Activated CD4-positive, CD25-positive, alpha-beta regulatory T cell treated with anti-CD3 and anti-CD28 coated beads, Interleukin-2, amount 50 U/mL, for 24 hours (primary cell): ENCODE measurements at places on chromosomes 16 and 17.

GRCh38 chr16:56336071-56336688 is 89.2 kb downstream of the AMFR start:
- ATAC-seq: no peak

DNA sequence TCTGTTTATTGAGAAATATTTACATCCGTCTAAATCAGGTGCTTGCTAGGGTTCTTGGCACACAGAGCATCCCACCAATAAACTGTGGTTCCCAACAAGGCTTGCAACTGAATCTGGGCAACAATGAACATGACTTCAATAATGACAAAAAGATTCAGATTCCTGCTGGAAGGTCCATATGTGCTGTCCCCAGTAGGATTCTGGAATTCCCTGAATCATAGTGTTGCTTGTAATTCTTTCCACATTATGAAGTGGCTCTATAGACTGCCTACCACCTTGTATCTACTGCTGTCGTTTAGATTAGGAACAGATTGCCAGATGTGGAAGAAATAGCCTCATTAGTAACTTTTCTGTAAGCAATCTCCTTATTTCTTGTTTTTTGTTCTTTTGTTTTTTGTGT is 265.9 kb downstream of the WWOX start:
- no peak for ATAC-seq

DNA sequence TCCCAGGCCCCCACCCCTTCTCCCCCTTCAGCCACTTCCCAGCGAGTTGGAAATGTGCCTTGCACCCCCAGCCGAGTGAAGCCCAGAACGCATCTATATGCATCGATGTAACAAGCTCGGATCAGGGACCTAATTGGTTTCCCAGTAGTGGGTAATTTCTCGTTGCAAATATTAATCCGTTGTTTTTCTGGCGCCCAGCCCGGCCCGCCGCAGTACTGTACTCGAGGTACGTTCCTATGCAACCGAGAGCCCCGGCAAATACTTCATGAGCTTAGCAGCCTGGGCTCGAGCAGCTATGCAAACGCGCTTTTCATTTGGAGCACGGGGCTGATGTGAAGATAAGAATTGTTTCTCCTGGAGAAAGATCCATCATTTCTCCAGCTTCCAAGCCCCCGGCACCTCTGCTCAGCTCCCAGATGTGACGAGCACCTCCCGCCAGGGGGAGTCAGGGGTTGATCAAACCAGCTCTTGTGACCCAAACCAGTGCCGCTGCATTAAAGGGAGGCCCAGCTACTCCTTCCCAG is 229.8 kb downstream of the KATNIP start:
- no peak for ATAC-seq

DNA sequence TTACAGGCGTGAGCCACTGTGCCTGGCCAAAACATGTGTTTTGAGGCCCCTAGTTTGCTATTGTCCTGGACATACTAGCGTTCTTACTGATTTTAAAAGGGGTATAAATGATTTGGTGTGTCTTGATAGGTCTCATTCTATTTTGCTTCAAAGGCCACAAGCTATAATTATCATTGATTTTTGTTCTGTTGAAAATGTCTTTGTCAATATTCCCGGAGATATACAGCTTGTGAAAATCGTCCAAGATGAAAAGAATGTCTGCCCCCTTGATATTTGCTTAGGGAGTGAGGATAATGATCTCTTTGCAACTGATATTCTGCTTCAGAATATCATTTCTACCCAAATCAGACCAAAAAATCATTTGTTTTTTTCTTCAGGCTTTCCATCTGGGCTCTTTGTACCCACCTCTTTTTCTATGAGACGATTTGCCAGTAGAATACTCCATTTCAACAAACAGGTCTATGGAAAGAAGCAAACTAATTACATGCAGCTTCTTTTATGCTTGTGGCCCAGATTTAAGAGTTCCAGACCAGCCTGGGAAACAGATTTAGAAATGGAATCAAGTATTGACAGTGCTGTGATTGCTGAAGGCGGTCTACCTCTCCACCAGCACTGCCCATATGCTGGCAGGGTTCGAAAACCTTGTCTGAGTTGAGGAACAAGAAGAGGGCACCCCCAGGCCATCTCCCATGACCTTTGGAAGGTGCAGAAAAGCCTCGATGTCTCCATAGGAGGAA is 14.1 kb upstream of the ST6GALNAC1 start:
- ATAC-seq: no peak

DNA sequence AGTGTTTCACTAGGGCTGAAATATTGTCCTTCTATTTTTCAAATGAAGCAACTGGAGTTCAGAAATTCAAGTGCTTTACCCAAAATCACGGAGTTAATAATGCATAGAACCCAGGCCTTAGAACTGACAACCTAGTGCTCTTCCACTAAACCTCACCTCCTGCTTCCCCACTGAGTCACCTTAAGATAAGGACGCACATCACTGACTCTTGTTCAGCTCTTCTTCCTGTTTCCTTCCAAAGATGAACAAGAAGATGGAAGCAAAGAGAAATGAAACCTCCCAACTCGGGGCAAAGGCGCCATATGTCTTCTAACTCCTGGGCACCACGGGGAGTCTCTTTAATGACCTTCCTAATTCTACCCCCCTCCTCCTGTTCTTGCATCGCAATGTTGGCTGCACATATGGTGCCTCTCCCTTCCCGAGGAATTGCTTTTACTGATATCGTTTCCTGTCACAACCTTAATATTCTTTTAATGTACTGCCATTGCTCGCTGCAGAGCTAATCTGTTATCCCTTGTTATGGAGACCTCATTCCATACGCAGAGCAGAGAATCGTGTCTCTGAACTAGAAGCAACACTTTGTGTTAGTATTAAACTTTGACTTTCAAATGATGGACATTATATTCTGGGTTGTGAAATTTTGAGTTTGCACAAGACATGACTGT is 591.4 kb downstream of the TMEM114 start:
- no peak for ATAC-seq

DNA sequence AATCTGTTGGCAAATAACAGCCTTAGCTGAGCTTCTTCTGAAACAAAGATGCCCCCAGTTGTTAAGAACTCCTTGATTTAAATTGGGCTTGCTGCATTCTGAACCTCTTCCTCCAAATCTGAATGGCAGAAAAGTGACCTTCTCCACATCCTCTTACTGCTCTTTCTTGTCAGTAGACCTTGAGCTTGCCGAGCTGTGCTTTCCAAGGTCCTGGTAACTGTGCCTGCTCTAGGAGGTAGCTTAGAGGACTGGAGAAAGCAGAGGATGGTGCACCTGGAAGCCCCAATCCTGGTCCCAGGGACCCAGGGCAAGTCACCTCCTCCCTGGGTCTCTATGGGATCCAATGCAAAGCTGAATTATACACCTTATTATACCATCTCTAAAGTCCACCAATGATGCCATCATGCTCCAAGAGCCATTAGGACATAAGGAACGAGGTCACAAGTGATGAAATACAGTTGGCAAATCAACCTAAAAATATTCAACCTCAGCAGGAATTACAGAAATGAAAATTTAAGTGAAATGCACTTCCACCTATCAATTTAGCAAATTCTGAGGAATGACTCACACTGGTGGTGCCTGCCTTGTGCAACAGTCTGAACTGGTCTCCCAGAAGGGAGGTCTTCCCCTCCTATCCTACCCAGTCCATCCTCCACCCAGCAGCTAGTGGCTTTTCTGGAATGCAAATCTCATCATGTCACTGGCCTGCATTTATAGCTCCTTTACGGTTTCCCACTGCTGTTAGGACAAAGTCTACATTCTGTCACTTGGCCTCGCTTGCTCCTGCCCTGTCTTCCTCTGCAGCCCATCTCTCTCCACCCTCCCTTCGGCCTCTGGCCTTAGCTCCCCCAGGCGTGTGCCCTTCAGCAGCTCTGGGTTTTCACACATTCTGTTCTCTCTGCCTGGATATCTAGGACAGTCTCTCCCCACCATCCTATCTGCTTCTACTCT is 36.6 kb downstream of the TOM1L2 start:
- no peak for ATAC-seq
